ENCODE measurements at places on chromosomes 13 and 19.

DNA sequence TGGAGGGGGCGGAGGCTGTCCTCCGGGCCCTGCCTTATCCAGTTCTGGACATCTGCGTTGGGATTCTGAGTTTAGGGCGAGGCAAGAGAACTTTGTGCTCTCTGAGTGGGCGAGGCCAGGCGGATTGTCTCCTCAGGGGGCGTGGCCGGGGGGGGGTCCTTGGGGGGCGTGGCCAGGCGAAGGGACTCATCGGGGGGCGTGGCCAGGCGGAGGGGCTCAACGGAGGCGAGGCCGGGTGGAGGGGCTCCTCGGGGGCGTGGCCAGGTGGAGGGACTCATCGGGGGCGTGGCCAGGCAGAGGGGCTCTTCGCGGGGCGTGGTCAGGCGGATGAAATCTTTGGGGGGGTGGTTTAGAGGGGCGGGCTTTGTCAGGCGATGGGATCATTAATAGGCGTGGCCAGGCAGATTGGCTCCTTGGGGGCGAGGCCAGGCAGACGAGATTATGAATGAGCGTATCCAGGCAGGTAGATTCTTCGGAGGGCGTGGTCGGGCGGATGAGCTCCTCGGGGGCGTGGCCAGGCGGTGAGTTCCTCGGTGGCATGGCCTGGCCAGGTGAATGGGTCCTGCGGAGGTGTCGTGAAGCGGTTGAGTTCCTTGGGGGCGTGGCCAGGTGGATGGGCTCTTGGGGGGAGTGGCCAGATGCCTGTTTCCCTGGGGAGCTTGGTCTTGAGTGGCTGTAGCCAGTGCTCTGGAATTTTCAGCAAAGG, 10.3 kb upstream of the CACNG7 start:
- no peak for DNase-seq

DNA sequence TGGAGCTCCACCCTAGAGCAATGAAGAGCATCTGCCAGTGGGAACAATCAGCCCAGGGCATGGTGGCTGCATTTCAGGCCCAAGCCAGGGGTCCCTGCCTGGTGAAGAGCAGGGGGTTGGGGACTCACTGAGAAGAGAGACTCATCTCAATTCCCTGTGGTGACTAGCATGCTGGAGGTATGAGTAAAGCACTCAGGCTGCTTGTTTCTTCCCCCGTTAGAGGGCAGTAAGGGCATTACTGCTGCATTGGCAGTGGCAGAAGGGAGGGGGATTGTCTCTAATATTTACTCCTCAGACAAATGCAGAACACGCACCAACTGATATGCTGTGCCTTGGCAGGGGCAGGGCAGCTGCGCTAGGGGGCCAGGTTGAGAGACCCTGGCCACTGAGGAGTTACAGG, 329.1 kb downstream of the SLITRK5 start:
- DNase-seq: no peak

DNA sequence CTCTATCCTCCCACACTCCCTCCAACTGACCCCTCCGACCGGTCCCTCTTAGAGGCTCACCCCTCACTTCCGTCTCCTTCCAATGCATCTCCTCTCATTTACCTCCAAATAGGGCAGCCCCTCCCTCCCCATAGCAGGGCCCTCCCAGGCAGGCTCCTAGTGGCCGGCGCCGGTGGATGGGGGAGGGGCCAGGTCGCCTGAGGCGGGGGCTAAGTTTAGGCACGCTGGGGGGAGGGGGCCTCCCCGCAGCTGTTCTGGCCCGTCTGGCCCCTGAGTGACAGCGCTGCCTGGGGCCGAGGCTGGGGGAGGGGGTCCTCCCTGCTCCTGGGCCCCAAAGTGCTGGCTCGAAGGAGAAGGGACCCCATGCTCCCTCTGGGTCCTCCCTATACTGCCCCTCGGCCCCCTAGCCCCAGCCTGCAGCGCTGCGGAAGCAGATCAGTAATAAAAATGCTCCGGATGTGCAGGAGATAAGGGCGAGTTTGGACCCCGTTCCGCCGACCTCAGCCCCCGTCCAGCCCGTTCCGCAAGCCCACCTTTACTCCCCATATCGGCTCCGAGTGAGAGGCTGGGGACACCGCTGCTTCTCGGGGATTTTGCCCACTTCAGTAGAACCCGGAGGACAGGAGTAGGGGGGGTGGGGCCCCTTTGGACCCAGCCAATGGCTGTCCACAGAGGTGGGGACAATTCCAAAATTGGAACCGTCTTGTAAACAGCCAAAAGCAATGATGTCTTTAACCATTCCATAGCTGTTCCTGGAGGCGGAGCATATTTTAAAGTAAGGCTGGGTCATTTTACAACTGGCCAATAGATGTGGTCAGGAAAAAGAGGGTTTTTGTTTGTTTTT, 4.0 kb downstream of the RTN2 start:
- DNase-seq: peak; percentile 63

- no peak for DNase-seq
Measured at GRCh38 chr13:24906268-24906667, 142.3 kb downstream of the RNF17 start.

- no peak for DNase-seq
Measured at GRCh38 chr13:86581706-86582105, 782.5 kb upstream of the SLITRK6 start.

GRCh38 chr13:97945342-97945741, 8.1 kb upstream of the IPO5 start:
- DNase-seq: no peak

GRCh38 chr13:51065372-51066090, 45.5 kb downstream of the C13orf42 start:
- no peak for DNase-seq

- DNase-seq: no peak
Measured at GRCh38 chr19:35408284-35409171, 37.7 kb downstream of the GPR42 start.

DNA sequence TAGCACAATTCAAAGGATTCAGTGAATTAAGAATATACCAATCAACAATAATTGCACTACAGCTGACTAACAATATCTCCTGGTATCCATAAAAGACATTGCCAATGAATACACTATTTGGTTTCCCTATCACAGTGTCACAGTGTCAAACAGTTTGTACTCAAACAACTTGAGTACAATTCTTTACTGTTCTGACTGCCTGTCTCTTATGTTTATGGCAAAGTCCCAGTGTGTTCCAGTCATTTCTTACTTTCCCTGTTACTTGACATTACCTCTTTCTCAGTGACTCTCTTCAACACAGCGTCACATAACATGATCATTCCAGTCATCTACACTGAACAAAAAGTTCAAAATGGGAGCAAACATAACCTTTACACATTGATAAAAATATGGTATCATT, 21.2 kb upstream of the RNASEH2B start:
- DNase-seq: no peak

- no peak for DNase-seq
Measured at GRCh38 chr13:40786568-40786996, 2.8 kb upstream of the SLC25A15 start.

- no peak for DNase-seq
Measured at GRCh38 chr19:58553799-58554493, 959 bp downstream of the CHMP2A start.

DNA sequence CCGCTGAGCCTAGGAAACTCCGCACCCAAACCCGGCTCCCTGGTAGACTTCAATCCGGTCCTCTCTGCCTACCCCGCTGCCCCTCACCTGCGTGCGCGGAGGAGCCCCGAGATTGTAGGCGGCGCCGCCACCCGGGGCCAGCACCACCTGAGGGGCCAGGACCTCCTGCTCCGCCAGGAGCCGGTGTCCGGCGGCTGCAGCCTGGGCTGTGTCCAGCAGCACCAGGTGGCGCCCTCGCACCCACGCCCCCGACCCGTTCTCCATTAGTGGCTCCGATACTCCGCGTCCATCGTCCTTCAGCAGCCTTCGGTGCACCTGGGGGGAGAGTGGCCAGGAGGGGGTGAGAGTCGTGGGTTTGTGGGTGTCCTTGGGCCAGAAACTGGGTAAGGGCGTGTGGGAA, 18.5 kb downstream of the MAN2B1 start:
- no peak for DNase-seq

DNA sequence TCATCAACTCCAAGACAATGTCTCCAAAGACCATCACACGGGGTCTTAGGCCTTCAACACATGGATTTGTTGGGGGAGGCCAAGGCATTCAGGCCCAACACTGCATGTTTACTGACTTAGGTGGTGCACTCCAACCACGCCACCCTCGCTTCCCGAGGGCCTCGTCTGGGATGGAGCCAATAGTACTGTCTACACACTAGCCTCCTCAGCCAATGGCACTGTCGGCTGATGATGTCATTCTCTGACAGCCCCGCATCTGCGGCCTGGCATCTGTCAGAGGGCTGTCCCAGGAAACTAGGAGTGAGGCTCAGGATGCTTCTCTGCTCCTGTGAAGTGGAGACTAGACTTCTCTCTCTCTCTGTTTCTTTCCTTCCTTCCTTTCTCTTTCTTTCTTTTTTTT, 96.6 kb downstream of the TEX26 start:
- DNase-seq: no peak

- no peak for DNase-seq
Measured at GRCh38 chr13:37059848-37060192, 332 bp upstream of the SUPT20H start.

- no peak for DNase-seq
Measured at GRCh38 chr13:80359778-80360452, 19.0 kb upstream of the SPRY2 start.

DNA sequence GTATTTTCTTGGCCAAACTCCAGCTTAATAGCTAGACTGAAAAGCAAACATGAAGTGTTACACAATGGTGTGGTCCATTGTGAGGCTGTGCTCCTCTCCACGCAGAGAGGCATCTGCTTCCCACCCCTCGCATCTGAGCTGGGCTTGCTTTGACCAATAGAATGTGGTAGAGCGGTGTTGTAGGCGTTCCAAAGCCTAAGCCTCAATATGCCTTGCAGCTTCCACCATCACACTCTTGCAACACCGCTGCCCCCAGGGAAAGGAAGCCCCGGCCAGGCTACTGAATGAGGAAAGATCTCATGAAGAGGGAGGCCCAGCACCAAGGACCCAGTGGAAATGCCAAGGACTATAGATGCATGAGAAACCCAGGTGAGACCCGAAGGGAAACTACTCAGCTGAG, 9.4 kb downstream of the FLT1 start:
- no peak for DNase-seq

DNA sequence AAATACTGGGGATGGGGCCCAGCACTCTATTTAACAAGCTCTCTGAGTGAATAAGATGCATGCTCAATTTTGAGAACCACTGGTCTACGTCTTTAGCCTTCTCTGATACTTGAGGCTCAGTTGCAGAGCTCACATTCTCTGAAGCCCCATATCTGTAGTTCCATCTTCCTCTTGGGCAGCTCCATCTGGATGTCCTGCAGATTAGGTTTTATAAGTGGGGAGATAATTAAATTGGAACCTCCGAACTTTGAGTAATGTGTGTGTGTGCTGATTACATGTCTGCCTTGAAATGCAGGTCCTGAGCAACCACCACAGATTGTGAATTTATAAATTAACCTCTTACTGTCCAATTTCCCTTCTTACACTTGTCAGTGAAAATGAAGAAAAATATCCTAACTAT, 7.2 kb upstream of the RASL11A start:
- DNase-seq: no peak

- DNase-seq: peak; percentile 100
Measured at GRCh38 chr19:8444677-8445487, at the start of gene HNRNPM. TSS of gene HNRNPM (plus strand) at chr19:8444975. CDS start at chr19:8444999, 24 bp downstream.

DNA sequence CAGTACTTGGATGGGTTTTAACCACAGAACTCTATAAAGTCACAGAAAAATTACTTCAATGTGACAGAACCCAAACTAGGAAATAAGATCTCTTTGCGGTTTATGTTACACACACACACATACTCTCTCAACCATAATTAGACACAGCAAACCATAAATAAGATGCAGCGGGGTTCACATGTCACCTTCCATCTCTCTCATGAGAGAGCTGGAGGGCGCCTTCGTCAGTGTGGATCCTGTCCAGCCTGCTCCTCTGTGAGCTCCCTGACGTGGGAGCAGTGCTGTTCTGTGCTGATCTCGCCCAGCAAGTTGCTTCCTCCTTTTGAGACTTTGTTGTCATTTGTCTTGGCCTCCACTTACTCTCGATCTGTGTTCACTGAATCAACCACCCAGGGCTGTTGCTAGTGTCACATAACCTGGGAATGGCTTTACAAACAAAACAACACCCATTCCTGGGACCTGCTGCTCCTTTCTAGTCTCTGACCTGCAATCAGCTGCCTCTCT, 204.9 kb upstream of the KL start:
- DNase-seq: peak; percentile 30

- DNase-seq: no peak
Measured at GRCh38 chr19:10005632-10006334, 4.5 kb downstream of the COL5A3 start.

DNA sequence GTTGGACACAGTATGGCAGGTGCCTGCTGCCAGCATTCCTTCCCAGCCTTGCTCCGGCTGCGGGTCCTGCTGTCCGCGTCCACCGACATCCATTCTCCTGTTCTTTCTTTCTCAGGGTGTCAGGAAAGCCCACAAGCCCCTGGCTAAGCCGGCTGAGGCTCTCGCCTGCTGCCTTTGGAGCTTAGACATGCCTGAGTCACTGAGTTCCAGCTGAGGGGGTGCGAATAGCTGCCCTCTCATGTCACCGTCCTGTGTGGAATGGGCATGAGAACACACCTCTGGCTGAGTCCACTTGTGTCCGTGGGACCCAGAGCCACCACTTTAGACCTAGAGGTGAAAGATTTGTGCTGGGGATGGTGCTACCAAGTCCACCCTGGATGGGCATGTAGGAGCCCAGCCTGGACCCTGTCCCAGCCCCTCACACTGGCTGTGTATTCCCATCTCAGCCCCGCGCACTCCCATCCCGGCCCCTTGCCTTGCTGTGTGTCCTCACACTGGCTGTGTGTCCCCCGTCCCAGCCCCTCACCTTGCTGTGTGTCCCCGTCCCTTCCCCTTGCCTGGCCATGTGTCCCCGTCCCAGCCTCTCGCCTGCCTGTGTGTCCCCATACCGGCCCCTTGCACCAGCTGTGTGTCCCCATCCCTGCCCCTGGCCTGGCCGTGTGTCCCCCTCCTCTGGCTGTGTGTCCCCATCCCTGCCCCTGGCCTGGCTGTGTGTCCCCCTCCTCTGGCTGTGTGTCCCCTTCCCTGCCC, 24.6 kb upstream of the IRS2 start:
- no peak for DNase-seq

GRCh38 chr19:8221161-8221560, 12.0 kb downstream of the CERS4 start:
- no peak for DNase-seq

GRCh38 chr13:47142105-47142504, 245.3 kb upstream of the HTR2A start:
- DNase-seq: no peak

DNA sequence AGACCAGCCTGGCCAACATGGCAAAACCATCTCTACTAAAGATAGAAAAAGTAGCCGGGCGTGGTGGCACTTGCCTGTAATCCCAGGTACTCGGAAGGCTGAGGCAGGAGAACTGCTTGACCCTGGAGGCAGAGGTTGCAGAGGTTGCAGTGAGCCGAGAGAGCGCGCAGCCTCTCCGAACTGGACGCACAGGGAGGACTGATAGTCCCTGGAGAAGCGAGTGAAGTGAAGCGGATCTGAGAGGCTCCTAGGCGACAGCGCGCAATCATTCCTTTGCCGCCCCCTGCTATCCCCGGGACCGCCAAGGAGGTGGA, 233 bp downstream of the ZNF561 start:
- no peak for DNase-seq

DNA sequence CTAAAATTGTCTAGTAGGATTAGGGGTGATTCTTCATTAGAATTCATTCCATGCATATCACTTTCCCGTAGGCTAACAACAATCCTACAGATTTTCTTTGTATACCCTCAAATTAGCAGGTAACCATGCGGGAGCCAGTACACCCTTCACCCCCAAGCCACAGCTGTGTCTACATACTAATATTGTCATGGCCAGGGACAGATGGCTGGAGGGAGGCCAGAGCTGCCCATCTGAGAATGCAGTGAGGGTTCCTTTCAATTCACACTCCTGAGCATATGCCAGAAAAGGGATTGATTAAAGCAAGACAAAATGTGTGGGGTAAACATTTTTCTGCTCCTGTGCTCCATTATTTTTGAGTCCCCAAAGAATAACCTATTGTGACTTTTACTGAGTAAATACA, 68.9 kb downstream of the FREM2 start:
- no peak for DNase-seq
